ENCODE measurements at places on chromosomes 4 and X.

DNA sequence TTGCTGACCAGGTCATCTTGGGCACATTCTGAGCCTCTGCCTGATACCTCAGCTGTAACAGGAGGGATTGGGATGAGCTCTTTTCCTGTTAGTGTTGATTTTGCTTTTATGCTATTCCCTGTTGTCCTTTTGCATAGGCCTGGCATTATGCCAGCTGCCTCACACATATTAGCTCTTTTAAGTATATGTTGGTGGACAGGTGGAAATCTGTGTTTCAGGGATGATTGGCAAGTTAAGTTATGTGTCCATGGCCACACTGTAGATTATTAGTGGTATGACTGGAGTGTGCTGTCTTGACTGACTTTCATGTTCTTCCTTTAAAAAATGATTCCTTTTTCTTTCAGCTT, 28.9 kb downstream of the NSD2 start:
- DNase-seq, result no peak

- peak; percentile 63 for DNase-seq
These were observed 2.2 kb downstream of the ATP8A1 start for GRCh38 chr4:42654631-42655268.

DNA sequence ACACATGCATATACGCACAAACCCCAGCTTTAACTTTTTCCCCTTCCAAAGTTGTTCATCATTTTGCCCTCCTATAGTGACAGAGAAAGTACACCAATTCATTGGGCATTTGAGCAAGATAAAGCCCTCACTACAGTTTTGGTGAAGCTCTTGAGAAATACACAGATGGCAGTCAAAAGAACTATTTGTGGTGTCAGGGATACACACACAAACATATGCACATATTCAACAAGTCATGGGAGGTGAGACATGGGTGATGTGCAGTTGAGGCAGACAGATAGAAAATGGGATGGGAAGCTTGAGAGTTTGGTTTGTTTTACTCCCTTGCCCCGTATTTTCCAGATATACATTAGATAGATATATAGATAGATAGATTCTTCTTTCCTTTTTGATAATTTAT, 11.8 kb upstream of the SHROOM4 start:
- DNase-seq, result no peak

GRCh38 chr4:73683033-73683432, 57.3 kb upstream of the CXCL8 start:
- DNase-seq, result peak; percentile 87

DNA sequence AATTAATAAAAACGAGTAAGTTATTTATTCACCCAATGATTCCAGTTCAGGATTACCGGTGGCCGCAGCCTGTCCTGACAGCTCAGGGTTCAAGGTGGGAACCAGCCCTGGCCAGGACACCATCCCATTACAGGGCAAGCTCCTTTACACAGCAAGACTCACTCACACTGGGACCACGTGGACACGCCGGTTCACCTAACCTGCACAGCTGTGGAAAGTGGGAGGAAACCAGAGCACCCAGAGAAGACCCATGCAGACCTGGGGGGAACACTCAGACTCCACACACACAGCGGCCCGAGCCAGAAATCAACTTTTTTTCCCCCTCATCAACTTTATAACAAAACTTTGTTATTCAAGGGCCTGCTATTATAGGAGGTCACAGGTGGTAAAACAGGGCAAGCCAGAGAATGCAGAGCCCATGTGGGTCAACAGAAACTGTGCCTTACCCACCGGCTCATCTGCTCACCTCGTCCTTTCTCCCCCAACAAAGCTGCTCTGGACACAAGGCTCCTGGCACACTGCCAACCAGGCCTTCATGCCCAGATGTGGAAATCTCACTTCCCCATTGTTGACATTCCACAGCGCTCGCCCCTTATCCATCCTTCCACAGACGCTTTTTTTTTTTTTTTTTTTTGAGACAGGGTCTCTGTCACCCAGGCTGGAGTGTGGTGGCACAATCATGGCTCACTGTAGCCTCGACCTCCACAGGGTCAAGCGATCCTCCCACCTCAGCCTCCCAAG, 8.0 kb upstream of the ODAPH start:
- DNase-seq, result no peak

- DNase-seq, result no peak
These were observed 49.2 kb upstream of the TLR2 start for GRCh38 chr4:153634738-153635353.

GRCh38 chrX:110293658-110294057, 24.2 kb downstream of the AMMECR1 start:
- DNase-seq, result no peak

DNA sequence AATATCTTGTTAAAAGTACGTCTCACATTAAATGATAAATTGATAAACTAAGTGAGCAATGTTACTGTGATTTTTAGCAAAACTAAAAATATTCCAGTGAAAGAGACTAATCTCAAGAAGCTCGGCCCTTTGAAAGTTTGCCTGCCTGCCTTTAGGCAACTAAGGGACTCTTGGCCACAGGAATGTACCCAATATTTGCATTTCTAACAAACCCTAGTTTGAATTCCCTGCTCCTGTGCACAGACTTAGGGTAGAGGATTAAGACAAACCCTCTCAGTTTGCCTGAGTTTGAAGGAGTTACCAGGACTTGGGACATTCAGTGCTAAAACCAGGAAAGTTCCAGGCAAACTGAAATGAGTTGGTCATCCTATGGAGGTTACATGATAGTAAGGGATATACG, 157.1 kb downstream of the SCFD2 start:
- no peak for DNase-seq

GRCh38 chr4:176443646-176444409, 124.1 kb downstream of the SPCS3 start:
- DNase-seq, result peak; percentile 48

GRCh38 chrX:5823903-5824302, 404.8 kb downstream of the NLGN4X start:
- no peak for DNase-seq

- DNase-seq, result peak; percentile 13
These were observed 198.7 kb downstream of the ENOX2 start for GRCh38 chrX:130704053-130705038.

DNA sequence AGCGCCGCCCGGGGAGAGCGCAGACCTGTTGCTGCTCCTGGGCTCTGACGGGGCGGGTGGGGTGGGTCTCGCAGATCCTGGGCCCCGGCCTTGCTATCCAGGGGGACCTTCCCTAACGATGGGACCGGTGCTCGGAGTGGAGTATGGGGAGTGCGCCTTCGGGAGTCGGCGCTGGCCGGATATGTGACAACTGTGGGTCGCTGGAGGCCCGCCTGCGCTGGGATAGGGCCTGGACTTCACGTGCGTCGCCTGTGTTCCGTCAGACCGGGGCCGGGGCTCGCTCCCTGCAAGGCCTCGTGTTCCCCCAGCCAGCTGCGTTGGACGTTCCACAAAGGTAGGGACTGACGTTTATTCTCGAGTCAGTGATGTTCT, 1.3 kb downstream of the TBL1X start:
- no peak for DNase-seq
